ENCODE measurements at places on chromosomes 2 and 18.

DNA sequence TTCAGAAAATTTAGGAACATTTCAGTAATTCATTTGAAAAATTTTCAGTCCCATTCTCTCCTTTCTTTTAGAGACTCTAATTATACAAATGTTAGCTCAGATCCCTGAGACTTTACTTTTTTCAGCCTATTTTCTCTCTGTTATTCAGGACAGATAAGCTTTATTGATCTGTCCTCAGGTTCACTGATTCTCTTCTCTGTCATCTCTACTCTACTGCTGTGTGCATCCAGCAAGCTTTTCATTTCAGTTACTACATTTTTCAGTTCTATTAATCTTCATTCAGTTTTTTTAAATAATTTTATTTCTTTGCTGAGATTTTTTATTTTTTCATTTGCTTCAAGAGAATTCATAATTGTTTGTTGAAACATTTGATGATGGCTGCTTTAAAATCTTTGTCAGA is 22.1 kb upstream of the PIK3C3 start:
- DNase-seq, result no peak

DNA sequence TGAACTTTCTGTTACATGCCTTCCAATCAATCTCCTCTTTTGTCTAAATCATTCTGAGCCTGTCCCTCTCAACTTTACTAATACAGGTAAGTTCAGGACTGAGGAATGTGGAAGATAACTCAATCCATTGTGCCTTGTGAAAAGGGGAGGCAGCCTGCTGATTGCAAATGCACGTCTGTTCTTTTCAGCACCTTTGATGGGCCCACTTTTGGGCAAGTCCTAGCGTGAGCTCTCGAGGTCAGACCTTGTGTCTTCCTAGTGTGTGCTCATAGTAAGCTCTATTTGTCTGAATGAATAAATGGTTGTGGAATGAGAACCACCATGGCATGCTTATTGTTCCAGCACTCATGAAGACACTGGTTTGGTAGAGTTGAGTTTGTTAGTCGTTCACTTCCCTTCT is 50.4 kb upstream of the REL start:
- DNase-seq, result no peak

DNA sequence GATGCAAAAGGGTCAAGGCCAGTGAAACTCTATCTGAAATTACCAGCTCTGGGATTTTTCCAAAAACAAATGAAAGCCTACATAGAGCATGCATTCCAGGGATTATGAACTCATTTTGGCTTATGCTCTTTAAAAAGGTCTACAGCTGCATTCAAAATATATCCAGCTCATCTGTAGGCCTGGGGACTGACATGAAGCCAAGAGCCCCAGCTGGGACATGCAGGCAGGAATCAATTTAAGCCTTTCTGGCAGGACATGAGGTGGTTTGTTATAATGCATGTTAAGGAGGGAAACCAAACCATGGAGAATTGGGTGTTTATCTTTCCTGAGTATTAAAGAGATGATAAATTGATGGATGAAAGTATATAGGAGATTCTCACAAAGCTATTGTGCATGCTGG is 164.5 kb downstream of the RBM43 start:
- no peak for DNase-seq

GRCh38 chr2:149732730-149733290 is 145.2 kb upstream of the MMADHC start:
- no peak for DNase-seq

DNA sequence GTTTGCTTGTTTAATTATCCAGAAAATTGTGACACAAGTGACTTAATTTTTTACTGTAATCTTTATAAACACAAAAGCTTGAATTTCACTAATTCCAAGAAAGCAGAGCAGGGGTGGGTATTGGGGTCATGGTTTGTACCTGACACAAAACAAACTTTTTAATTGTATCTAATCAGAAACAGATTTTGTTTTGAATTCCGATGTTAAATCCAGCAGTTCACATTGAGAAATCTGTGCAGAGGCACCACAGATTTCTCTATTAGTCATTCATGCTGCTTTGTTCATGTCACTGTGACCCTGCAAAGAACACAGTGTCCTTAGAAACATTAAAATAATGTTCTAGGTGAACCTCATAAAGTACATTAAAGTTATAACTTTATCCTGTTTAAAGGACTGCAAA is 443.4 kb downstream of the NYAP2 start:
- no peak for DNase-seq

DNA sequence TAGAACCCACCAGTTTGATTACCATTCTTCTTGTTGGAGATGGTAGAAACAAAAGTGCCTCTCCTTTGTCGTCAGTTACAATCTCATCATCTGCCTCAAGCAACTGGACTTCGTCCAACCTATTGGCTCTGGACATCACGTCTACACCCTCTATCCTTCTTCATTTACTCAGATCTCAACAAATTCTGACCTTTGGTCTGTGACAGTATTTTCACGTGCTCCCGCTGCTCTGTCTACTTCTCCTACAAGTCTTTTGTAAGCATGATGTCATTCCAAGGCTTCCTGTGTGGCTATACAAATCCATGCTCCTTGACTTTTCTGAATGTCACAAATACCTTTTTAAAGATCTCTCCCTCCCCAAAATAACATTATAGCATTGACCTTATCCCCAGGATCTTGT is 43.0 kb upstream of the PID1 start:
- no peak for DNase-seq

DNA sequence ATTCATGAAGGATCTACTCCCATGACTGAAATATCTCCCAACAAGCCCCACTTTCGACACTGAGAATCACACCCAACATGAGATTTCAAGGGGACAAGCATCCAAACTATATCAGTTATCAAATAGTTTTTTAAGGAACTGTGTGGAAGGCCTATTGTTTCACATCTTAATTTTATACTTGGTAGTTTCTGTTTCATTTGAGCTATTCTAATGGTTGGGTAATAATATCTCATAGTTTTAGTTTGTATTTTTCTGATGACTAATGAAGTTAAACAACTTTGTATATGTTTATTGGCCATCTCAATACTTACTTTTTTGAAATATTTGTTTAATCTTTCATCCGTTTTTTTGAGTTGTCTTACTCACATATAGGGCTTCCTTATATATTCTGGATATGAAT is 135.0 kb downstream of the SCG2 start:
- DNase-seq, result no peak

- DNase-seq, result no peak
These were observed 219.1 kb downstream of the SETBP1 start for GRCh38 chr18:44899832-44900231.

DNA sequence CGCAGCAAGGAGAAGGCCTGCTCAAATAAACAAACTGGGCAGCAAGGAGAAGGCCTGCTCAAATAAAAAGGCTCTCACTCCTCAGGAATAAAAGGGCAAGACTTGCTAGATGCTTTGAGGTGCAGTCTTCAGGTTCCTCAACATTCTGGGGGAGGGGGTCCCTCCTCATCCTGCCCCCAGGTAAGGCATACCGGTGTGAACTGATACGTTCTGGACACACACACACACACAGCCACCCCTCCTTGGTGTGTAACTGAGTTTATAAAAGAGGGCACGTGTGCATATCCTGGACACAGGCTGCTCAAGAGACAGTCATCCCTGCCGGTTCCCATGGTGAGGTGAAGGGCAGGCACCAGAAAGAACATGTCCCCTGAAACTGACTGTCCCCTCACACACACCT is 4.5 kb downstream of the TEX261 start:
- no peak for DNase-seq

DNA sequence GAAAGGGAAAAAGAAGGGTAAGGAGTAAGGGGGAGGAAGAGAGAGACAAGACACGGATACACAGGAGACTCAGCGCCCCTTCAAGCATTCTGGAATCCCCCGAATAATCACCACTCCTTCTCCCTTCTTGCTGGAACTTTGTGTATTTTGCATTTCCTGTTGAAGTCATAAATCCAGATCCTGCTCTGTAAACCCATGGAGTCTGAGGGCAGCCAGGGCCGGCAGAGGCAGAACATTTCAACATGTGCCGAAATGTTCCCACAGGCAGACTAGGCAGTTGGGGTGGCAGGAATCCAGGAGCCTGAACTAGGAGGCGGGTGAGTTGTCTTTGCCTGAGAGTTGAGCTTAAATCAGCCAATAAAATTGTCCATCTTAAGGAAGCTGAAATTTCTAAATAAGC is 193.1 kb downstream of the SH3RF3 start:
- peak; percentile 83 for DNase-seq

DNA sequence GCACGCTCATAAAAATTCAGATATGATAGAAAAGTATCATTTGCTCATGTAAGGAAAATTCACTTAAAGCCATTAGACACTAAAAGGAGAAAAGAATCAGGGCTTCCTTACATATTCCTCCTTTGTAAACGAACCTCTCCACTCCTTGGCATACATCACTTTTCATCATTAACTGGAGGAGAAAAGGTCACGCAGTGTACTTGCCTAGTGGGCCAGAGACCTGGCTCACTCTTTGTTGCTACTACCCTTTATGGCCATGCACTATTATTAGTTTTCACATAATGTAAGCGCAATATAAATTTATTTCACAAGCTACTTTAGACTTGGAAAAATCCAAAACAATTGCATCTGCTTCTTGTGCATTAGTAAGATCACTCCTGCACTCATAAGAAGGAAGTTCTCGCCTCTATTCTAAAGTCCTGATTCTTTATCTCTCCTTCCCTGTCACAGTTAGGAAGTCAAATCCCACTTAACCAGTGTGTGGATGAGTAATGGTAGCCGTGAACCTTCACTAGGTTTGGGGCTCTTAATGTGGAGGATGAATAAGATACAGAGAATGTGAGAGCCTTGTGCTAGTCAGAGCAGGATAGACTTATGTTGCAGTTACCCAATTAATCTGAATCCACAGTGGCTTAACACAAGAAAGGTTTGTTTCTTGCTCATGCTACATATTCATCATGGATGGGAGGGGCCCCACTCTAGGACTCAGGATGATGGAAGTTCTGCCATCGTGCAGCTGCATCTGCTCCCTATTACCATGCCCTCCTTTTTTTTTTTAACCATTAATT is 115.0 kb upstream of the GLS start:
- no peak for DNase-seq

GRCh38 chr18:37084912-37085311 is 256.0 kb downstream of the KIAA1328 start:
- no peak for DNase-seq

GRCh38 chr18:4143585-4143984 is 311.5 kb downstream of the DLGAP1 start:
- DNase-seq, result no peak

- DNase-seq, result no peak
These were observed 103.3 kb upstream of the NCK2 start for GRCh38 chr2:105641389-105641811.

DNA sequence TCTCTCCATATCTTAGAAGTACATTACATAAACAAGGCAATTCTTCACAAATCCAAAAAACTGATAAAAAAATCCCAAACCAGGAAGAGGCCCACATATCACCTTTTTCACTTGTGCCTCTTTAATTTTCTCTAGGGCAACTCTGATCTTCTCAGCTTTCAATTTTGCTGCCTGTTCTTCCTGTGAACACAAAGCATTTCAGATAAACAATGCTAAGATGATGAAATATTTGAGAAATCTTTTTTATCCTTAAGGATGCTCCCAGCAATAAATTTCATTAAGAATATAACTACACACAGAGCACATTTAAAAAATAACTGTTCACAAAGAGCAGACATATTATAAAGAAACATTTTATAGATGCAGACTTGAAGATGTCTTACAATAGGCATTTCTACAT is 73.4 kb downstream of the RAPH1 start:
- no peak for DNase-seq

DNA sequence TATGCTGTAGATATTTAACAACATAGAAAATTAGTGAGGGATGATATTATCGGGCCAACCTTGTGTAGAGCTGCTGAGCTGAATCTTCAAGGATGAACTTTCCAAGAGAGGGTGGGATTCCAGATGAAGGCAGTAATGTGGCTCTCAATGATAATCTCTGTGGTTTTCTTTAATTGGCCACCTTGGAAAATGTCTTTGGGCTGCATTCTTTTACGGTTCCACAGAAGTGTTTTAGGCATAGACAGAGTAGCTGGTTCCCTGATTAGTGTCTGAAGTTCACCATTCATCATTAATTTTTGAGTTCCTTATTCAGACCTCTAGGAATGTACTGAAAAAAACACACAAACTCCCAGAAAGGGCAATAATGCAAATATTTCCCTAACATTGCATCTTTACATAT is 1566.9 kb upstream of the PIK3C3 start:
- DNase-seq, result no peak

DNA sequence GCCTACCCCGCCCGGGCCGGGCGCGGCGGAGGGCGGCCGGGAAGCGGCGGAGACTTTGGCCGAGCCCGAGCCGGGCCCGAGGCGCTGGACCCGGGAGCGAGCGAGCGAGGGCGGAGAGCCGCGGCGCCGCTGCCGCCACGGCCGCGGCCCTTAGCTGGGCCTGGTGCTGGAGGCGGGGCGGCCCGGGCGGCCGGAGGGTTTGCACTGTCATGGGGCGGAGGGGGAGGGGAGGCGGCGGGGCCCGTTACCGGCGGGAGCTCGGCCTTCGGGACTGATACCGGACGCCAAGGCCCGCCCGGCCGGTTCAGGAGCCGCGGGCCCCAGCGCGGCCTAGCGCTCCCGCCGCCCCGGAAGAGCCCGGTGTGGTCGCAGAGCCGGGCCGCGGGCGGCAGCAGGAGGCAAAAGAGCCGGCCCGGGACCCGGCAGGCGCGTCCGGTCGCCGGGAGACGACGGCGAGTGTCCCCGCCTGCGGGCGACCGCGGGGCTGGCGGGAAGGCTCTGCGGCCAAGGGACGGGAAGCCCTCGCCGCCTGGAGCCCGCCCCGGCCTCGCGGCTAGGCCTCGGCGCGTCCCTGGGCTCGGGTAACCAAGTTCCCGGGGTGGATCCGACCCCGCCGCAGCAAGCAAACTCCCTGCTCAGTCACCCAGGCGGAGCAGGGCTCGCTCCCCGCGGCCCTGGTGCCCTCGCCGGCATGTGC is 697 bp downstream of the KCMF1 start:
- no peak for DNase-seq

DNA sequence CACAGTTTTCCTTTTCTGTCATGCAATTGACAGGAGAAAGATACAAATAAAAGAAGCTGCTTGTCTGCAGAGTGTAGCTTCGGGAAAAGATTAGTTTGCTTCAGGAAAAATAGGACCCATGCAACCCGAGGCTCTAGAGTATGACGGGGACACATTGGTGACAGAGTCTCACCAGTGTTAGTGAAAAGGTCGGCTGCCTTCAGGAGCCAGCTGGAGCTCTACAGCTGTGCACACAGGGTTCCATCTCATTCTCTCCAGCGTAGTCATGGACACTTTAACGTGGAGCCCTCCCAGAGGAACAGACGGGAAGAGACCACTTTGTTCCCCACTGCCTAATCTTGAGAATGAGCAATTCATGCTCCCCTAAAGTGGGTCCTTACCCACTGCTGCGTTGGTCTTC is 42.9 kb downstream of the FECH start:
- DNase-seq, result no peak

DNA sequence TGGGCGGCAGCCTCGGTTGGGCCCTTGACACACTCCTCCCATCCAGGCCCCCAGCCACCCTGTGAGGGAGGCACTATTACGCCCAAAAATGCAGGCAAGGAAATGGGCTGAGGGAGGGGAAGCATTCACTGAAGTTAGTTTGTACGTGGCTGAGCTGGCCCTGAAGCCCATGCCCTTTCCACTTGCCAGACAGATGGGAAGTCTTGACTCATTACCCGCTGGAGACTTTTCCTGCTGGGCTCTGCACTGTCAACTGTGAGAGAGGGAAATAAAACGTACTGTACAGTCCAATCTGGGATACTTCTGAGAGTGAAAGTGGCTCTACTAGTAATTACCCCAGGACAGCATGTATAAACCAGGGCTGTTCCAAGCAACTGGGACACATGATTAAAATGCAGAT is 125.9 kb downstream of the MSH2 start:
- no peak for DNase-seq
